ENCODE measurements at places on chromosomes 12 and 14.

GRCh38 chr12:68007466-68007865 lies 18.2 kb downstream of the IFNG-AS1 start:
- no peaks in the 10 kb centered on the region for H3K36me3 ChIP-seq
- peaks cover 6% of the 10 kb centered on the region for H3K27me3 ChIP-seq
- no peak overlapping the region for H3K4me3 ChIP-seq
- no peak for DNase-seq

DNA sequence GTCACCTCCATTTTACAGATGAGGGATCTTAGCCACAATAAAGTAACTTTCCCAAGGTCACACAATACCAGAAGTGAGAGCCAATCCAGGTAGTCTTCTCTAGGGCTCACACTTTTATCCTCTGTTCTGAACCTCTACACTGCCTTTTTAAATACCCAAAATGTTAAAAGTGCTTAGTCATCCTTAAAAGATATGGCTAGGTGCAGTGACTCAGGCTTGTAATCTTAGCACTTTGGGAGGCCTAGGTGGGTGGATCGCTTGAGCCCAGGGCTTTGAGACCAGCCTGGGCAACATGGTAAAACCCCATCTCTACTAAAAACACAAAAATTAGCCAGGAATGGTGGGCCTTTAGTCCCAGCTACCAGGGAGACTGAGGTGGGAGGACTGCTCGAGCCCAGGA lies 104.1 kb upstream of the PPP4R3A start:
- no peaks in the 10 kb centered on the region for H3K4me1 ChIP-seq
- no peak for DNase-seq
- H3K27me3 ChIP-seq: no peaks in the 10 kb centered on the region
- no peak overlapping the region for H3K27ac ChIP-seq
- no peak overlapping the region for H3K4me3 ChIP-seq

DNA sequence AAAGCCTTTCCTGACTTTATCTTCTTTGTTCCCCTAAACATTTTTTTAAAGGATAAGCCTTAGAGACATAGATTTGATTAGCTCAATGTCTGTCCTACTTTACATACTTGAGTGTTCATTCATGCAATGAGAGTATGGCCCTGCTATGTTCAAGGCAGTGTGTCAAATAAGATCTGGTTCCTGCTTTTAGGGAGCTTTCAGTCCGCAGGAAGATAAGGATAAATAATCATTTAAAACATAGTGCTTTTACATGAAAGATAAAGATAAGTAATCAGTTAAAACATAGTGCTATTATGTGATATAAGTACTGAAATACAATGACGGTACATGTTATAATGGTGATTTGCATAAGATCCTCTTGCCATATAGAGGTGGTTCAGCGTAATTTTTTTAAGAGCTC lies 378.3 kb upstream of the PRICKLE1 start:
- H3K27me3 ChIP-seq: no peaks in the 10 kb centered on the region
- H3K27ac ChIP-seq: no peak overlapping the region
- no peak for DNase-seq
- no peak overlapping the region for H3K4me3 ChIP-seq

GRCh38 chr12:90261283-90261682 lies 552.6 kb upstream of the ATP2B1 start:
- DNase-seq: no peak
- no peaks in the 10 kb centered on the region for H3K36me3 ChIP-seq
- no peaks in the 10 kb centered on the region for H3K4me1 ChIP-seq
- no peaks in the 10 kb centered on the region for H3K27me3 ChIP-seq
- H3K4me3 ChIP-seq: no peak overlapping the region

DNA sequence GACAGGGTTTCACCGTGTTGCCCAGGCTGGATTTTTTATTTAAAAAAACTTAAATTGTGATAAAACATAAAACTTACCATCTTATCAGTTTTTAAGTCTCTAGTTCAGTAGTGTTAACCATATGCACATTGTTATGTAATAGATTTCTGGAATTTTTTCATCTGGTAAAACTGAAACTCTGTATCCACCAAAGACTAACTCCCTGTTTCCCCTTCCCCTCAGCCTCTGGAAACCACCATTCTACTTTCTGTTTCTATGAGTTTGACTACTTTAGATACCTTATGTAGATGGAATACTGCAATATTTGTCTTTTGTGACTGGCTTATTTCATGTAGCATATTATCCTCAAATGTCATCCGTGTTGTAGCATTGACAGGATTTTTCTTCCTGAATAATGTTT lies 12.8 kb upstream of the PLEKHG3 start:
- no peak overlapping the region for H3K27ac ChIP-seq
- H3K4me1 ChIP-seq: peaks cover 16% of the 10 kb centered on the region
- no peak for DNase-seq

DNA sequence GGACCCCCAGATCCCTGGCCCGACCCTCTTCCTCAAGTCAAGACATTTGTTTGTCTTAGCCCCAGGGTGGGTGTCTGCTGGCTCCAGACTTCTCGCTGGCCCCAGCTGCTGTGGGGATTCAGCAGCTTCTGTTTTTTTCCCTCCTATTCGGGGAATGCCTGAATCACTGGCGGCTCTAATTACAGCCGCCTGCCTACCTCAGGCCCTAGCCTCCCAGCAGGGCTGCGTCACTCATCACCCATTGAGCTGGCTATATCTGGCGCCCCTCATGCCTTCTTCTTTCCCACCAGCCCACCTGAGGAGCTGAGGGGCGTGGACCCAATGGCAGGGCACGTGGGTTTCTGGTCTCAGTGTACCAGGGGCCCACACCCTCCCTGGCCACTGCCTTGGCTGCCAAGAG lies 10.1 kb downstream of the KRT80 start:
- H3K36me3 ChIP-seq: no peaks in the 10 kb centered on the region
- H3K27ac ChIP-seq: no peak overlapping the region
- DNase-seq: no peak
- H3K27me3 ChIP-seq: no peaks in the 10 kb centered on the region

DNA sequence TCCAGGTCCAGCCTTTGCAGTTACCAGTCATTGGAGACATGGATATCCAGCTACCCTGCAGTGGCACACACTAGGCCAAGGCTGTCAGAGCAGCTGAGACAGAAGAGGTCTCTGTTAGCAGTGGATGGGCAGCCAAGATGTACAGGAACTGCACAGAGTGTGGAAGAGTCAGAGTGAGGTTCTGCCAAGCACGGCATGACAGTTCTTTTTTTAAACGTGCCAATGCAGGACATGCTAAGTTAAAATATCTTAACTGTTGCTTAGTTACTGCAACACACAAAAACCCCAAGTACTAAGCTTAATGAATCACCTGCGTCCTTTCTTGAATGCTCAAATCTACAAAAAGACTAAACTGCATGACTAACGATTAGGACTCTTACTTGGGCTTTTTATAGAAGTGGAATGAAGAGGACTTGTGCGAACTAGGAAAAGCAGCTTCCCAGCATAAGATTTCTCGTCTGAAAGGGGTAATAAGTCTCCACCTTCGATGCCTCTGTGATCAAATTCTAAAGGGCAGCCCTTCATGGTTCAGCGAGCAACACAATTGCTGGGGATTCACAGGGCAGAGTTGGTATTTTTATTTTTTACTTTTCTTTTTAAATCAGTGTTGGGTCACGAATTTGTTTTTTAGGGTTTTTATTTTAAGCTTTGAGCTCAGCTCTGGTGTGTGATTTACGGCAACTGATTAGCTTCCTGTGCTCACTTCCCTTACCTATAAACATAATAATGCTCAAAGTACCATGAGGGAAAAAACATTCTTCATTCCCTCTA lies 20.6 kb downstream of the MAPK1IP1L start:
- no peak for DNase-seq
- H3K27me3 ChIP-seq: no peaks in the 10 kb centered on the region

- H3K4me1 ChIP-seq: peaks cover 17% of the 10 kb centered on the region
- H3K27me3 ChIP-seq: no peaks in the 10 kb centered on the region
- peaks cover 4% of the 10 kb centered on the region for H3K36me3 ChIP-seq
- no peak overlapping the region for H3K27ac ChIP-seq
- no peak overlapping the region for H3K4me3 ChIP-seq
Observed at GRCh38 chr12:57781244-57781643, 1.3 kb upstream of the TSFM start.

- DNase-seq: no peak
- no peak overlapping the region for H3K4me3 ChIP-seq
- H3K4me1 ChIP-seq: no peaks in the 10 kb centered on the region
- H3K27me3 ChIP-seq: no peaks in the 10 kb centered on the region
- H3K36me3 ChIP-seq: peaks cover 49% of the 10 kb centered on the region
Observed at GRCh38 chr12:113900716-113901115, 65.4 kb downstream of the RBM19 start.

Measured in HepG2 (cell line).